ENCODE measurements at places on chromosomes 12 and 14. TPM values are rescaled to one million over a fixed set of nuclear protein-coding genes. Genes with fewer than 3 reads are reported as not detected.

- H3K4me1 ChIP-seq: peaks cover 21% of the 10 kb centered on the region
- H3K4me3 ChIP-seq: no peak overlapping the region
- peaks cover 2% of the 10 kb centered on the region for H3K36me3 ChIP-seq
- no peaks in the 10 kb centered on the region for H3K27me3 ChIP-seq
These were observed 246.7 kb downstream of the PAWR start for GRCh38 chr12:79444089-79444488.

DNA sequence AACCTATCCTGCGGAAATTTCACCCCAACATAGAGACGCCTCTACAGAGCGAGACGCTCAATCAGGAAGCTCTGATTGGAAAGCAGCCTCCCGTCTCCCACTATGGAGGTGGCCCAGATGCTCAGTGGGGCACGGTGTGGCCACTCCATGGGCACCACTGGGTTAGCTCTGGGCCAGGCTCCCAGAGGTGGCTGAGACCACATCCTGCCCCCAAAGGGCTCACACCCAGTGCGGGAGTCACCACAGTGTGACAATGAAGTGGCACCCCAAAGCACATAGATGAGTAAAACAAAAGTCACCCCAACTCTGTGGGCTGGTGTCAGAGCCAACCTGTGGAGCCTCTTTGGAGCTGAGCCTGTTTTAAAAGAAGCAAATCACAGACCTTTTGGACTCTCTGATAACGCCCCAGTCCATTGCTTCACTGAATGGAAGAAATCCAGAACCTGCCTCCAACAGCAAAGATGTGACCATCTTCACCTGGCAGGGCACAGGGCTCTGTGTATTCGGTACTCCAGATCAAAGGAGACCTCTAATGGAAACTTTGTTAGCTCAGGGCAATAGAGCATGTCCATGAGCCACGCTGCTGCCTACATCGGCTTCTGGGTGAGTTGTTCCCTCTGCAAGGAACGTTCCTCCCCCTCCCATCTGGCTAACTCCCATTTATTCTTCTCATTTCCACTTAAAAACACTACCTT, 19.6 kb downstream of the CLMN start:
- H3K36me3 ChIP-seq: peaks cover 31% of the 10 kb centered on the region
- H3K4me1 ChIP-seq: peaks cover 25% of the 10 kb centered on the region

DNA sequence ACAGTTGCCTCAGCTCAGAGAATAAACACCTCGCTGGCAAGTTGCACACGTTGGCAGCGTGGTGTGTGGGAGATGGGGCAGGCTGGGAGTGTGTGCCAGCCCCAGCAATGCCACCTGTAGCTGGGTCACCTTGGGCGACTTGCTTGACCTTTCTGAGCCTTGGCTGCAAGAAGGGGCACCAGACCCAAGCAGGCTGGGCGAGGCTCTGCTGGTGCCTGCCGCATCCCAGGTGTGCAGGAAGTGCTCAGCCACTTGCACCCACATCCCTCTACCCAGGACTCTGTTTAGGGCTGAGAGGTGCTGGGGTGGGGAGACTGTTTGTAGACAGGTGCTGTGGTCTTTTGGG, 629 bp downstream of the FAM181A start:
- no peaks in the 10 kb centered on the region for H3K36me3 ChIP-seq
- H3K4me1 ChIP-seq: no peaks in the 10 kb centered on the region
- DNase-seq: no peak
- no peak overlapping the region for H3K4me3 ChIP-seq
- no peaks in the 10 kb centered on the region for H3K27me3 ChIP-seq
- no peak overlapping the region for H3K27ac ChIP-seq

The OR10A7 gene
- not detected for total RNA-seq

DNA sequence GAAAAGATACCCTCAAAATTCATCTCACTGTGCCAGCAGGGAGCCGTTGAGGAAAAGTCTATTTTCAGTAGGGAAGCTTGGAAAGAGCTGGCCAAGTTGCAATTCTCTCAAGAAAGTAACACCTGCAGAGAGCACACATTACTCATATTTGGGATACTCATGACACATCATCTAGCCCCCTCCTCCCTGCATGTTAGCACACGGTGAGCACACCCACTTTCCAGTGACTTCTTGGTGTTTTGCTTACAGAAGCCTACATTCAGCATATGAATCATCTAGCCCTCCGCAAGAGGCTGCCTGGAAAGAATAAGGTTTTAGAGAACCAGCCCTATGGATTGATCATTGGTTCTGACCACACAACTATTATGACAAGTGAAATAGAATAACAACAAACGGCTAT, 124.5 kb downstream of the PTPRO start:
- H3K4me3 ChIP-seq: no peak overlapping the region
- no peak overlapping the region for H3K27ac ChIP-seq
- H3K36me3 ChIP-seq: no peaks in the 10 kb centered on the region

GRCh38 chr12:64102339-64102738, 119.8 kb downstream of the KICS2 start:
- no peak overlapping the region for H3K27ac ChIP-seq
- peaks cover 4% of the 10 kb centered on the region for H3K36me3 ChIP-seq
- no peak overlapping the region for H3K4me3 ChIP-seq
- DNase-seq: no peak
- H3K27me3 ChIP-seq: no peaks in the 10 kb centered on the region

DNA sequence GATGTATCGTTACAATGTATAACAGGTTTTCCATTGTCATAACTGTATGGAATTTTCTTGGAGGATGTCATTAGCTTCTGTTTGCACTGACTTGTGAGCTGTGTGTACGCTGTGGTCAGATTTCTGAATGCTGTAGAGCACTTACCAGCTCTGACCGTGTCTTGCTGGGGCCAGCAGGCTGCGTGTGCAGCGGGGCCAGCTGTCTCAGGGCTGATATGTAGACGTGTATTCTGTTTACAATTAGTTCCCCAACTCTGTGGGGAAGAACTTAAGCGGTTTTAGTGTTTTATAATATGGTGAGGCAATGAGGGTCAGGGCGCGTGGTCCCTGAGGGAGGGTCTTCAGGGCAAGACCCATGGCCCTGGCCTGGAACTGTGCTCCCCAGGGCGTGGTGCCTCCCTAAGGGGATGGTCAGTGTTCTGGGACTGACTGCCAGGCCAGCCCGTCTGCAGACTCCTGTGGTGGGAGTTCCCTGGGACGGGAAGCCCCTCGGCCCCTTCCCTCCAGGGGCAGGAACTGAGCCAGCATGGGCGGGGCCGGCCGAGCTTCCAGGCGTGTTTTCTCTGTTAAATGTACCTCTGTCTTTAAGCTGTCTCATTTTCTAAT, 18.7 kb downstream of the XRCC3 start:
- H3K27me3 ChIP-seq: no peaks in the 10 kb centered on the region
- H3K36me3 ChIP-seq: peaks cover 3% of the 10 kb centered on the region
- no peak for DNase-seq
- peaks cover 19% of the 10 kb centered on the region for H3K4me1 ChIP-seq
- no peak overlapping the region for H3K4me3 ChIP-seq
- peak overlapping the region; percentile 86 for H3K27ac ChIP-seq

- H3K4me1 ChIP-seq: peaks cover 40% of the 10 kb centered on the region
- DNase-seq: no peak
- H3K4me3 ChIP-seq: peak overlapping the region; percentile 64
- H3K36me3 ChIP-seq: no peaks in the 10 kb centered on the region
- peaks cover 23% of the 10 kb centered on the region for H3K27me3 ChIP-seq
- no peak overlapping the region for H3K27ac ChIP-seq
These were observed 27.4 kb upstream of the SMUG1 start for GRCh38 chr12:54215989-54216796.

DNA sequence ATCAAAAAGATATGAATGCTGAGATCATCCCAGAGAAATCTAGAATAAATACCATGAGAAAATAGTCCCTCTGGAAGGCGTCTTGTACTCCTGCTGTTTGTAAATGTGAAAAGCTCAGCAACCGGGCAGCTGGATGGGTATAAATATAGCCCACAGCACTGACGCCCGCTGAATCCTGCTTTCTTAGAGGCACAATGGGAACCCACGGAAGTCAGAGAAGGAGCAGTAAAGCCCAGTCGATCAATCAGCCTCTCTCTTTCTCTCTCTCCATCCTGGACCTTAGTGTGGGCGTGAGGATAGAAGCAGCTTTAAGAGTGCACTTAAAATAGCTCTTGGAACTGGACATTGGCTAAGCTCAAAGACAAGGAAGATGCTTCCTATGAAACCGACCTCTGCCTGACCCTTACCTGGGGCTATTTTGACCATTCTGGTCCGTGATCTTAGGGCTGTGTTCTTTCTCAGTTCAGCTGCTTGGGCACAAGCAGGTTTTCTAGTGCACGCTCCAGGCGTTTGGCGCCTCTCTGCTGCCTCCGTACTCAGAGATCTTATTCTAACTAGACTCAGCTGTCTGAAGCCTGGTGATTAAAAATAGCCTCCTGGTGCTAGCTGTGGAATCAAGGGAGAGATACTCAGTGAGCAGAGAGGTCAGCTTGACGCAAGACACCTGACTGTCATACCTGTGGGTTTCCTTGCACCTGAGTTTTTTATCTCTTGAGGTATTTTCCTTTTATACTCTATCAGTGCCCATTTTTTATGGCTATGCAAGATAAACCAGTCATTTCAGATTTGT, 144.6 kb downstream of the ETV6 start:
- no peak for DNase-seq
- H3K4me3 ChIP-seq: no peak overlapping the region
- H3K4me1 ChIP-seq: peaks cover 56% of the 10 kb centered on the region
- no peaks in the 10 kb centered on the region for H3K27me3 ChIP-seq

The ZC2HC1C gene
- 2.3 TPM for total RNA-seq

- H3K36me3 ChIP-seq: no peaks in the 10 kb centered on the region
- no peak overlapping the region for H3K4me3 ChIP-seq
- DNase-seq: no peak
- H3K27ac ChIP-seq: no peak overlapping the region
- peaks cover 5% of the 10 kb centered on the region for H3K4me1 ChIP-seq
- peaks cover 4% of the 10 kb centered on the region for H3K27me3 ChIP-seq
These were observed 10.8 kb upstream of the DGLUCY start for GRCh38 chr14:91103116-91103515.

GRCh38 chr14:71675126-71675899, 256.9 kb upstream of the RGS6 start:
- no peak overlapping the region for H3K4me3 ChIP-seq
- peaks cover 9% of the 10 kb centered on the region for H3K4me1 ChIP-seq
- no peak overlapping the region for H3K27ac ChIP-seq

GRCh38 chr12:90170740-90171139, 462.1 kb upstream of the ATP2B1 start:
- H3K4me1 ChIP-seq: peaks cover 29% of the 10 kb centered on the region
- no peaks in the 10 kb centered on the region for H3K36me3 ChIP-seq
- no peak for DNase-seq
- no peak overlapping the region for H3K27ac ChIP-seq

GRCh38 chr14:73591690-73592449, at the start of gene ACOT4:
TSS of gene ACOT4 (plus strand) at chr14:73591873. CDS start at chr14:73591960, 87 bp downstream.
- H3K4me1 ChIP-seq: no peaks in the 10 kb centered on the region
- H3K4me3 ChIP-seq: peak within 1 kb of the TSS; percentile 66
- H3K27ac ChIP-seq: no peak within 1 kb of the TSS
- no peak for DNase-seq
- H3K36me3 ChIP-seq: peaks cover 2% of the 10 kb centered on the region

DNA sequence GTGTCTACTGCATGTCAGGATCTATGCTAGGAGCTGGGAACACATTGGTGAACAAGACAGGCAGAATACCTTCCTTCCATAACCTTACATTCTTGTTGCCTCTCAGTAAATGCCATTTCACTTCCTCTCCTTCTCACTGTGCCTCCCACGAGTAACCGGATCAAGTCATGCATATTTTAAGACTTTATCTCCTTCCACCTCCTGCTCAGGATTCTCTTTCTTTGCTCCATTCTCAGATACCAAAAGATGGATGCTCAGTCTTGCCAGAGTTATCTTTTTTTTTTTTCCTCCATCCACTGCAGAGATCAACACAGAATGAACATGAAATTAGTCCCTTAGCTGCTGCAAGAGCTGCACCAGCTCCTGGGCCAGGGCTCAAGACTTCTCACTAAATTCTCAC, 20.0 kb upstream of the APPL2 start:
- DNase-seq: no peak
- no peak overlapping the region for H3K4me3 ChIP-seq
- H3K4me1 ChIP-seq: peaks cover 5% of the 10 kb centered on the region
- H3K36me3 ChIP-seq: no peaks in the 10 kb centered on the region
- no peak overlapping the region for H3K27ac ChIP-seq
- H3K27me3 ChIP-seq: no peaks in the 10 kb centered on the region

DNA sequence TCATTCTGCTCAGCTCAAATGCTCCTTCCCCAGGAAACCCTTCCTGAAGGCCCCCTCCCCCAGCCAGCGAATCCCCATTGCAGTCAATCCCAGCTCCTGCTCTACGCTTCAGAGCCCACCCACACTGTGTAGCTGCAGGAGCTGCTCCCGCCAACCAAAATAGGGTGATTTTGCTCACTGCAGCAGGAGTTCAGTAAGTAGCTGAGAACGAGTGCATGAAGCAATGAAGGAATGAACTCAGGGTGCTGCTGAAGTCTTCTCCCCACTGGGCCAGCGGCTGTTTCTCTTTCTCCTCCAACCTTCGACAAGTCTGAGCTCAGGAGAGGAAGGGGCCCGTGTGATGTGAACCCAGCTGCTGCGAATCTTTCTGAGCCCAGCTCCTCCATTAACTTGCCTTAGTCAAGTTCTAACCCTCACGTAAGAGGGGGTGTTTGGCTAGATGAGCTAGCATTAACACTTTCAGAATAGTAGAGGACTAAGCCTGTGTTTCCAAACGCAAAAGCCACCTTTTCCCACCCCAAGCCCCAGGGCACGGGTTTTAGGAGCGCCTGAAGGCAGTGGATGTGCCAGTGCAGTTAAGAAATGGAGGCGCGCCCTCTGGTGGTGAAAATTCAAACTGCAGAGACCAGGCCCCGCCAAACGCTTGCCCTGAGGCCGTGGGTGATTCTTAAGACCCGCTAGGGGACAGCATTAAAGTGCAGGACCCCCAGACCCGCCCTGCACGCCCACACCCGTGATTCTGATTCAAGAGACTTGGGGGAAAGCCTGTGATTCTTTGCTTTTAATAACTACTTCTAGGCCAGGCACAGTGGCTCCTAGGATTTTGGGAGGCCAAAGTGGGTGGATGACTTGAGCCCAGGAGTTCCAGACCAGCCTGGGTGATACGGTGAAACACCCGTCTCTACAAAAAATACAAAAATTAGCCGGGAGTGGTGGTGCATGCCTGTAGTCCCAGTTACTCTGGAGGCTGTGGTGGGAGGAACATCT, 11.9 kb upstream of the SERPINA4 start:
- H3K4me3 ChIP-seq: no peak overlapping the region
- peak; percentile 86 for DNase-seq

- H3K36me3 ChIP-seq: no peaks in the 10 kb centered on the region
- no peak overlapping the region for H3K27ac ChIP-seq
- H3K4me1 ChIP-seq: no peaks in the 10 kb centered on the region
- DNase-seq: no peak
These were observed 12.4 kb upstream of the KRT5 start for GRCh38 chr12:52532636-52533035.

- H3K27me3 ChIP-seq: no peaks in the 10 kb centered on the region
- H3K4me3 ChIP-seq: no peak overlapping the region
- H3K27ac ChIP-seq: peak overlapping the region; percentile 99
- H3K4me1 ChIP-seq: peaks cover 15% of the 10 kb centered on the region
- H3K36me3 ChIP-seq: peaks cover 35% of the 10 kb centered on the region
These were observed 15.7 kb downstream of the ABHD4 start for GRCh38 chr14:22613736-22614239.

DNA sequence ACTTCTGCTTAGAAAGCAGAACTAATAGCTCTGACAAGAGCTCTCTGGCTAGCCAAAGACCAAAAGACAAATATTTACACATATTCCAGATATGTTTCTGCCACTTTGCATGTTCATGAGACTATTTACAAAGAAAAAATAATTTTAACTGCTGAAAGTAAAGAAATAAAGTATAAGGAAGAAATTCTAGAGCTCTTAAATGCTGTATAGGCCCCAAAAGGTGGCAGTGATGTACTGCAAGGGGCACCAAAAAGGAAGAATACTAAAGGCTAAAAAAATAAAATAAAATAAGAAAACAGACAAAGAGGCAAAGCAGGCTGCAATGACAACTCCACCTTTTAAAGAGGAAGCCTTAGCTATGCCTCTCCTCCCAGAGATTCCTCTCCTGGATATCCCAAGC, 23.0 kb downstream of the KLRK1 start:
- no peaks in the 10 kb centered on the region for H3K27me3 ChIP-seq
- peaks cover 23% of the 10 kb centered on the region for H3K4me1 ChIP-seq
- no peak for DNase-seq
- H3K4me3 ChIP-seq: no peak overlapping the region
- peaks cover 31% of the 10 kb centered on the region for H3K36me3 ChIP-seq

All from mesothelial cell of epicardium (in vitro differentiated cells).